ENCODE measurements at places on chromosomes 7 and 10. TPM values are rescaled to one million over a fixed set of nuclear protein-coding genes. Genes with fewer than 3 reads are reported as not detected.

MAGI2 gene
- 25.3 TPM for total RNA-seq

NRF1 gene
- total RNA-seq: 32.4 TPM

STMP1 gene
- 32.9 TPM for total RNA-seq

TAS2R3 gene
- total RNA-seq: 6.4 TPM

TMEM213 gene
- total RNA-seq: not detected

INA gene
- total RNA-seq: 2.0 TPM

EIF4EBP2 gene
- total RNA-seq: 81.6 TPM

- DNase-seq: no peak
These were observed 472.6 kb downstream of the PLXNA4 start for GRCh38 chr7:132103718-132104117.

GRCh38 chr10:132229096-132229495 lies 42.3 kb downstream of the DPYSL4 start:
- DNase-seq: no peak

DNA sequence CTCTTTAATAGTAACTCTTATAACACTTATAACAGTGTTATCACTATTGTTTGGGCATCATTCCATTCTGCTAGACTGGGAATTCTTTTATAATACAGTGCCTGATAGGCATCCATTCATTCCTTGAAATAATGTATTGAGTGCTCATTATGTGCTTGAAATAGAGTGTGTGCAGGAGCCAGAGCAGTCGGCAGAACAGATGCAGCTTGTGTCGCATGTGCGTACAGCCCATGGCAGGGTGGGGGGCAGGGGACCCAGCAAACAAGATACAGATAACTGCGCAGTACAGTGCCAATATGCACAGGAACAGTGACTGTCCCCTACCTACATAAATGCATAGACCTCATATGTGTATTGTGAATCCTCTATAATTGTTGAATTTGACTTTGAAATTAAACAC lies 99.3 kb downstream of the KAT6B start:
- DNase-seq: no peak

DNA sequence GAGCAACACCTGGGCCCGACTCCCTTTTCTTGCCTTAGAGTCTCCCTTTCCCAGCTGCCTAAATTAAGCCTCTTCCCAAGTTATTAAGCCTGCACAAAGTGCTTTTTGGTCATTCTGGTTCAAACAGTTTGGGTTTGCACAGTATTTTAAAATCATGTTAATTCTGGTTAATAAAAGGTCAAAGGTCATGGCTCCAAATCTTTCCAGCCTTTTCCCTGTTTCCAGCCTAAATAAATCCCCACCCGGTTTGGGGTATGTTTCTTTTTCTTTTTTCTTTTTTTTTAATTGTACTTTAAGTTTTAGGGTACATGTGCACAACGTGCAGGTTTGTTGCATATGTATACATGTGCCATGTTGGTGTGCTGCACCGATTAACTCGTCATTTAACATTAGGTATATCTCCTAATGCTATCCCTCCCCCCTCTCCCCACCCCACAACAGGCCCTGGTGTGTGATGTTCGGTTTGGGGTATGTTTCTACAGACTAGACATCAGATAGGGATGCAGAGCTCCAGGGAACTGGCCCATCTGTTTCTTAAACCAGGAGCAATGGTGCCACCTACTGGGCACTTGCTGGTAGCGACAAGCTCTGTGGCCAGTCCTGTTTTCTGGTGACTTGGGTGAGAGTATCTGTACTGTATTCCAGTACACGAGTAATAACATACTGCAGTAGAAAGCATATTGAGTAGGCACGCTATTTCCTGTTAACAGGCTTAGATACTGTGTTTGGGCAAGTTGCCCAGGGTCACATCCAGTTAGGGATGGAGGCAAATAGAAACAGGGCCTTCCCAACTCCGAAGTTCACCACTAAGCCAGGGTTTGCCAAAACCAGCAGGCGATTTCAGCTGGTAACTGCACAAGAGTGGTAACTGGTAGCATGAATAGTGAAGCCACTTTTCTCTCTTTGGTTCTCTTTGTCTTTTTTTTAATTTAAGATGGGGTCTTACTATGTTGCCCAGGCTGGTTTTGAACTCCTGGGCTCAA lies 60.6 kb upstream of the TRIM8 start:
- DNase-seq: peak; percentile 90

DNA sequence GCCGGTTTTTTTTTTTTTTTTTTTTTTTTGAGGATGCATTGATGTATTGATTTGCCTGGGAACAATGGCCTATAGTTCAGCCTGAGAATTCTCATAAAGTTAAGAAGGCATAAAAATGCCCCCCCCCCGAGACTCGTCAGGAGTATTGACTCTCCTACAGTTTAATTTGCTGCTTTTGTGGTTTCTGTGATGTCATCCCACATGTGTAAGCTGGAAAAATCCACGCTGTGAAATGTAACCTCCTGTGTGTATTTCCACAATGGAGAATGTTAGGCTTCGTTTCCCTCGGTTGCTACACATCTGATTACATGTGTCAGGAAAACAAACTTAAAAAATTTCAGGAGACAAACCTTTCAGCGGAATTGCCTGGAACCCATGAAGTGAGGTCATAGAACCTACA lies 117.9 kb downstream of the FANK1 start:
- DNase-seq: no peak

- no peak for DNase-seq
These were observed 11.1 kb downstream of the ING3 start for GRCh38 chr7:120961638-120962173.

GRCh38 chr10:29703271-29703670 lies 68.5 kb upstream of the SVIL start:
- no peak for DNase-seq

DNA sequence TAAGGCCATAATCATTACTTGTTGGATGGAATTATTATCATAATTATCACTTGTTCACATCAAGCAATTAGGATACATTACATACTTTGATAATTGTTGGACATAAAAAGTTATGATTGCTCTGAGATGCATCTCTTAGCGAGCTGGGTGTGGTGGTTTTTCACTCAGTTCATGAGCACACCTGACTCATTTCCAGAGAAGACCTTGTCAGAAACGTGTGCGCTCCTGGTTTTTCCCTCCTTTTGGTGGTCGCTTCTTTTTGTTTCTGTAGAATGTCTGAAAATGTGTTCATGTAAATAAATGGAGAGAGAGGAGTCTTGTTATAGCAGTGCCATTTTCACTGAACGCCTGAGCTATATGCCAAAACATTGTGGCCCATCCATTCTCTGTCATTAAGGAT lies 141.3 kb downstream of the PAXIP1 start:
- no peak for DNase-seq

- no peak for DNase-seq
These were observed 3.6 kb downstream of the NXPH1 start for GRCh38 chr7:8436965-8437364.

DNA sequence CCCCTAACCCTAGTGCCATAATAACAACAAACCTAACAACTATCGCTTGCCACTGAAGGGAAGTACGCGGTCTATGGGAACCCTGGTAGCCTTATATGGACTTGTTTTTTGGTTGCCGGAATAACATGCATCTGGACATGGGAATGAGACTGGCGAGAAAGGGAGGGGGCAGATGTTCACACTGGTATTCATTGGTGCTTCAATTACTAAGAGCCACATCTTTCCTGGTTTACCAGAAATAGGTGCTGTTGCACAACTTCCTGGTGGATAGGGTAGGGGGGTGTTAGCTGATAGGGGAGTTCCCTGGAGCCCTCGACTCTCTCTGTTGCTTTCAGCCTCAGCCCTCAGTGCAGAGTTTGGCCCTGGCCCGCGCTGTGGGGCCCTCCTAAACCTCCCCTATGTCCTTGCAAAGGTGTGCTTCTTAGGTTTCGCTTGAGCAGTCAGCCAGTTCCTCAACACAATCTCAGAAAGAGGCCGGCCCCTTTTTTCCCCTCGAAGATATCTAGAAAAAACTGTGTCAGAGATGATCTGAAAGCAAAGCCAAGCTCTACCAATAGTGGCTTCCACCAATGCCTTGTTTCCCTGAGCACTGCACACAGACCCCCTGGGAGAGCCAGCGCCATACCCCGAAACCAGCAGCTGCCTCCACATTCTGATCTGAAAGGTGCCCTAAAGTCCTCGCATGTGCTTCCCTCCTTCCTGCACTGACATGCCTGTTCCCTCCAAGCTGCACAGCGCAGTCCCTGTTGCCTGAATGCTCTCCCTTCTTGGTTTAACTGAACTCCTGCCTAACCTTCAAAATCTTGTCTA lies 13.5 kb downstream of the TBXAS1 start:
- DNase-seq: no peak

- peak; percentile 85 for DNase-seq
These were observed 94.7 kb upstream of the ZMIZ1 start for GRCh38 chr10:78973901-78974616.

- no peak for DNase-seq
These were observed 48.4 kb upstream of the PLXDC2 start for GRCh38 chr10:19767876-19768275.

GRCh38 chr7:42720012-42720411 lies 191.9 kb downstream of the C7orf25 start:
- no peak for DNase-seq
